IMR-90 (cell line): ENCODE measurements at places on chromosomes 5 and 9. TPM values are rescaled to one million over a fixed set of nuclear protein-coding genes. Genes with fewer than 3 reads are reported as not detected.
A peak's percentile ranks its signal among the peaks of the same experiment; 100 is the strongest.

Gene ADRA1B
- total RNA-seq: 0.18 and 0.56 TPM in 2 replicates

Gene PCDHB1
- not detected in 2 replicates for total RNA-seq

Gene CCDC152
- total RNA-seq: 0.90 and 1.9 TPM in 2 replicates

Gene MYMK
- not detected in 2 replicates for total RNA-seq

Gene FOXD4
- 0.18 TPM in 1 of 2 replicates, not detected in the other for total RNA-seq

Gene HINT1
- total RNA-seq: 179 and 181 TPM in 2 replicates

Gene SPEF2
- 2.3 and 2.5 TPM in 2 replicates for total RNA-seq

Gene STPG3
- total RNA-seq: not detected in 2 replicates

Gene MYORG
- 0.36 and 0.56 TPM in 2 replicates for total RNA-seq

Gene GRXCR2
- not detected in 2 replicates for total RNA-seq

Gene SLC35D2
- total RNA-seq: 9.7 and 11.4 TPM in 2 replicates

Gene IL5
- total RNA-seq: not detected in 2 replicates

Gene PCDH1
- total RNA-seq: 0.83 and 0.90 TPM in 2 replicates

DNA sequence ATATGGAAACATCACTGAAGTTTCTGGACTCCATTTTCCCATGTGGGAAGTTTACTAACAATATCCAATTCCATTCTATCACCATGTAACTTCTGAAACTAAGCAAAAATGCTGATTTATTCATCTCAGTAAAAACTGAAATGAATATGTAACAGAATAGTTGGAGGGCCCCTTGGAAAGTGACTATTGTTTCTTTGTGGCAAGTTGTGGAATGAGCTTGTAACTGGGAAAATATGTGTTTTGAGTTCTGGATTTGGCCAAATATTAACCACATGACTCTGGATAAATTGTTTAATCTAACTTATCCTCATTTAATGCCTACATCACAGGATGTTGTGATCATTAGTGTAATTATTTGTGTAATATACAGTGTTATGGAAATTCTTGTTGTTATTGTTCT lies 619.3 kb downstream of the TLE4 start:
- peak; percentile 57 for DNase-seq

GRCh38 chr5:98524773-98525172 lies 248.7 kb upstream of the RGMB start:
- no peak for DNase-seq

DNA sequence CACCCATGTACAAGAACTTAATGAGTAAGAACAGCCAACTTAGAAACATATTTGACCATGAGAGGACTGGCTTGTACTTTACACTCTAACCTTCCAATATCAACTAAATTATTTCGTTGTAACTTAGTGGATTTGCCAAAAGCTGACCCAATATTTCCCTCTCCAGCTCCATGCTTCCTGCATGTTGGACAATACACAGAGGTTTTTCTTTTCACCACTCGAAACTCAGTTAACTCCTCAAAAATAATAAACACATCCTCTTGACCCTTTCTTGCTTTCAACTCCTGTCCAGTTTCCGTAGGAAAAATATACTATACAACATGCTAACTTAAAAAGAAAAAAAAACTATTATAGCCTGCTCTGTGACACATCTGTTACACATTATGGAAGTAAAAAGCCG lies 188.9 kb downstream of the MPDZ start:
- DNase-seq: no peak

- no peak for DNase-seq
Measured at GRCh38 chr5:35477911-35478310, 139.8 kb upstream of the SPEF2 start.

GRCh38 chr5:147751-148150 lies 43.5 kb upstream of the LRRC14B start:
- DNase-seq: no peak

- peak; percentile 47 for DNase-seq
Measured at GRCh38 chr9:69745716-69746437, 13.9 kb downstream of the PTAR1 start.

GRCh38 chr5:61330341-61330844 lies 1.7 kb upstream of the ZSWIM6 start:
- DNase-seq: peak; percentile 45

DNA sequence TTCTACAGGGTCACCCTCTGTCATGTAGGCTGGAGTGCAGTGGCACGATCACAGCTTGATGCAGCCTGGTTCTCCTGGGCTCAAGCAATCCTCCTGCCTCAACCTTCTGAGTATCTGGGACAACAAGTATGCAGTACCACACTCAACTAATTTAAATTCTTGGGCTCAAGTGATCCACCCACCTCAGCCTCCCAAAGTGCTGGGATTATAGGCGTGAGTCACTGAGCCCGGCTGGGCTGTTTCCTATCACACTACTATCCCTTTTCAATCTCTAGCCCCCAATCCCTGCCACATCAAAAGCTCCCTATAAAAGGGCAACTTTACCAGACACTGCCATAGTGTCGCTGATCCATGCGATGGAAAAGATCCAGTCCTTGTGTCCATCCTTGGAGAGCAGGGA lies 20.4 kb downstream of the DCAF12 start:
- DNase-seq: no peak

DNA sequence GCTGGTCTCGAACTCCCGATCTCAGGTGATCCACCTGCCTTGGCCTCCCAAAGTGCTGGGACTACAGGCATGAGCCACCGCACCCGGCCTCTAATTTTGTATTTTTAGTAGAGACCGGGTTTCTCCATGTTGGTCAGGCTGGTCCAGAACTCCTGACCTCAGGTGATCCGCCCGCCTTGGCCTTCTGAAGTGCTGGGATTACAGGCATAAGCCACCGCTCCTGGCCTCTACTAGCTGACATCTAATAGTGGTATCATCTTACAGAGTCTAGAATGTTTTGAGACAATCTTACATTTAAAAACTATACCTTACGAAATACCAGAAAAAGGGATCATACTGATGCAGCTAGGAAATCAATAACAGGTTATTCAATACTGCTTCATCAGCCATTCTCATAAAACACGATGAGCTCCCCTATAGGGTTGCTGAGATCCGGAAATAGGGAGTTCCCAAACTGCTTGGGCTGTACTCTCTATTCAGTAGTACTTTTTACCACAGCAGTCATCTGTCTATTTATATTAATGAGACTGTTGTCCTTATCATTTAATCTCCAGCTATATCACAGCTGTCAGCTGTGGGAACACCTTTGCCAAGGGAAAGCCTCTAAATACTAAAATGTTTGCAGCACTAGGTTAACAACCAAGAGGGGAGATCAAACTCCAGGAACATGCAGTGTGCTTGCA lies 8.1 kb upstream of the UBE2D2 start:
- DNase-seq: no peak

DNA sequence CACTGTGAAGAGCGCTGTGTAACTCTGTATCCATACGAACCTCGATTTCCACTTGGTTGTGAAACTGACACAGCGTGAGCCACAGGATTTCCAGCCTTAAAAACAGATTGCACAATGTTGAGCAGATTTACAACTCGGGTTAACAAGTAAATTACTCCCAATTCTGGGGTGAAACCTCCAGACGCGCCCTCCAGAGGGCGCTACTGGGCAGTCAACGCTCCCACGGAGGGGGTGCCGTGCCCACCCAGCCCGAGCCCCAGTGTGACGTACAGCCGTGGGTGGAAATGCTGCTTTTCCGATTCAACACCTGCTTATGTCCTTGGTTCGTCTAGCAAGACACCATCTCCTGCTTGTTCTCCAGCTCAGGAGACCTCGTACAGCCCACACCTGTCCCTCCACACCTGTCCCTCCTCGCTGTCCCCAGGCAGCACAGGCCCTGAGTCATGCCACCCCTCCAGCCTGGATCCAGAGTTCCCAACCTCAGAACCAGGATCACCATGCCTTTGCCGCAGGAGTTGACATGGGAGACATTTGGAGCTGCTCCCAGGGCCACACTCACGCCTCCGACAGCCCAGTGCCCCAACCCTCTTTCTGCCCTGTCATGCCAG lies 34.4 kb upstream of the SLC6A3 start:
- DNase-seq: peak; percentile 36

DNA sequence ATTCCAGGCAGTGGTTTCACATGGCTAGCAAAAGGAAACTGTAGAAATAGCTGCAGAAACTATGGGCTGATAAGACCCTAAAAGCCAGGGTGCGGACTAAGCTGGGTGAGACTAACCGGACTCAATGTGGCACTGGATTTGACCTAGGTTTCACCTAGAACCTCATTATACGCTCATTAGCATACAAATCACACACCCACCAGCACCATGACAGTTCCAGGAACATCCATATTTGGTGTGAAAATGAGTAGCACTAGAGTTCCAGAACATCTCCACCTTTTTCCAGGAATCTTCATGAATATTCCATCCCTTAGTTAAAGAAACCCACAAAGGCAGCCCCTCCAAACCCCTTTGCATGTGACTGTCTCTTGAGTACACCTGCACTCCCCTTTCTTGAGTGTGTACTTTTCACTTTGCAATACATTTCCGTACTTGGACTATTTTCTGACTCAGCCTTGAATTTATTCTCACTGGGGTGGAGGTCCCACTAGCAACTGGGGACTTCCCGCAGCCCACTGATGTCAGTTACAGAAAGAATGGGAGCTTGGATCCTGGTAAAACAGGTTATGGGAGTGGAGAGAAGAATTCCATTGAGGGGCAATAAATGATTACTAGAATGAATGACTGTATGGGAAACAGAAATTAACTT lies 58.0 kb upstream of the SPATA31C2 start:
- DNase-seq: no peak

- DNase-seq: peak; percentile 38
Measured at GRCh38 chr9:106956971-106957370, 94.0 kb downstream of the ZNF462 start.

- no peak for DNase-seq
Measured at GRCh38 chr5:147065071-147065470, 169.8 kb upstream of the STK32A start.

DNA sequence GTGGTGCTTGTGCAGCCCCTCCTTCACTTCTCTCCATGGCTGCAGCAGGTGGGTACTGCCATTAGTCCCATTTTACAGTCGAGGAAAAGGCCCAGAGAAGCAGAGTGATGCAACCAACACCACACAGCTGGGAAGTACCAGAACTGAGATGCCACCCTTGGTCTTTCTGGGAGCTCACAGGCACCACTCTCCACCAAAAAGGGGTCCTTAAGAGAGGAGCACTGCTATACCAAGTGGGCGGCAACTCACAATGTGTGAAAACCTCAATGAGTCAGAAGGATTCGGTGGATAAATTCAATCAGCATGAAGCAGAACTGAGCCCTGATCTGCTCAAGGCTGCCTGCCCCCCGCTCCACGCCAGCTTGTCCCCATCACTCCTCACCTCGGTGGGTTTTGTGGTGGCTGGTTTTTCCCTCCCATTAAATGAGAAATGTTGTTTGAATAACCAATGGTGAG lies 213.7 kb downstream of the FSTL4 start:
- no peak for DNase-seq

DNA sequence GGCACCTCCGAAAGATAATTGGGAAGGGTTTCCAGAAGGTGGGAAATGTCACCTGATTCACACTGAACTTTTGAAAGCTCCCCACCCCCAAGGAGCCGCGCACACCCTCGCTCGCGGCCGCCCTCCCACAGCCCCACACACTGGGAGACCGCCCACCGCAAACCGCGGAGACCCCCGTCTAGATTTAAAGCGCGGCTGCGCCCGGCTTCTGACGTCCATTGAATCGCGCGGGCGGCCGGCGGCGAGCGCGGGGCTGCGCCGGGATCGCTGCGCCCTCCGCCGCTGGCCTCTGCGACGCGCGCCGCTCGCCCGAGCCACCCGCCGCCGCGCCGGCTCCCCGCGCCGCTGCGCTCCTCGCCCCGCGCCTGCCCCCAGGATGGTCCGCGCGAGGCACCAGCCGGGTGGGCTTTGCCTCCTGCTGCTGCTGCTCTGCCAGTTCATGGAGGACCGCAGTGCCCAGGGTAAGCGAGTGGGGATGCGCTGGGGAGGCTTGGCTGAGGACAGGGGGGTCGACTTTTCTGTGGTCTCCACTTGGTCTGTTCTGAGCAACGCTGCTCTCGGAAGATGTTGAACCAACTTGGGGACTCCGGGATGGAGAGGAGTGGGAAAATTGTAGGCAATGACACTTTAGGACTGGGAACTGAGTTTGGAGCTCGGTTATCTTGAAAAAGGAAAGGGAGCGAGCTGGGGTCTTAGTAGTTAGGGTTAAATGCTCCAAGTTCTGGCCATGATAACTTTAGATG lies at the start of gene FST:
Gene FST, plus strand, starts transcription at position 214 of the 743 bp plus-strand sequence. Its CDS starts 163 bp downstream, at position 377.
- peak; percentile 36 for DNase-seq

- DNase-seq: no peak
Measured at GRCh38 chr5:176187276-176188062, 50.8 kb upstream of the SIMC1 start.

GRCh38 chr9:36935768-36936497 lies 98.1 kb downstream of the PAX5 start:
- DNase-seq: no peak

DNA sequence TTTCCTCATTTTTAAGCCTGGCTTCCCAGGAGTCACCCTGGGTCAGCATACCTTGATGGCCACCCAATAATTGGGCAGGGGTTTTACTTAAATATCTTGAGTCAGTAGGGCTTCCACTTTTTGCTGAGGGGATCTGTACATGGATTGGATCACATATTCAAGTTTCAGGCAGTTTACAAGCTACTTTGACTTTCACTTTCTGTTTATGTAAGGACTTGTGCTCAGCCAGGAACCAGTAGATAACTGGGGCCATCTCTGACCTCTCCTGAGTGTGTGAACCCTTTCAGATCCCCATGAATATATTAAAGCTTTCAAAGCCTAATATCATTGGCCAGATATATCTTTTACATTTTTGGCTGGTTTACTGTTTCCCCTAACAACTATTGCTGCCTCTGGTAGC lies 45.1 kb downstream of the SLCO6A1 start:
- DNase-seq: no peak
